ENCODE measurements at places on chromosomes 4 and X.

GRCh38 chr4:10082047-10082446, 34.6 kb downstream of the WDR1 start:
- no peak for DNase-seq

DNA sequence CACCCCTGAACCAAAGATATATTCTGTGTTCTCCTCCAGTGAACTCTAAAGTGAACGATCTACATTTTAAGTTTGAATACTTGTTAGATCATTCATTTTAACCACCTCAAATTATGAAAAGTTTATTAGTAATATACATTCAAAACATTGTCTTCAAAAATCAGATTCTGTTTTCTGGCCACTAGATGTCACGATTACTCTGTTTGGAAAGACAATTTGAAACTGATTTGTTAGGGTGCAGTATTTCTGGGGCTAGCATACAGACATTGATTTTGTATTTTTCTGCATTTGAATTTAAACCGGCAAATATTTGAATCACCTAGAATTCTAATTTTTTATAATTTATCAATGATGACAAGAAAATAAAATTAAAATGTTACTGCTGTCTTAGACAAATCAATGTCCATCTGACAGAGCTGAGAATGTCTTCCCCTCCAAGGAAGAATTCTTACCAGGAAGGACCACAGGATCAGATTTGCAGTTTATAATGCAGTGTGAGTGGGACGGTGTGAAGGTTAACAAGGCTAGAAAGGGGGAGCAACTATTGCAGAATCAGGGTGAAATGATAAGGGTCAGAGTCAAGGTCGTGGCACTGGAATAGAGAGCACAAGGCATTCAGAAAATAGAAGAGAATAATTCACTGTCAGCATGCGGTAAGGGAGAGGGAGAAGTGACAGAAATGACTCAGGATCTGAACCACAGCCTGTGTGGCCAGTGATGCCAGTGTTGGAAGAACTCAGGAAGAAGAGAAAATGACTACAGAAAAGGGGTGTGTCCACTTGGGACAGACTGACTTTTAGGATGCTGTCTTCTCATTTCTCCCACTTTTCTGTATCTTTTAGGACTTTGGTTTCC, 91.6 kb downstream of the ANXA10 start:
- peak; percentile 3 for DNase-seq

DNA sequence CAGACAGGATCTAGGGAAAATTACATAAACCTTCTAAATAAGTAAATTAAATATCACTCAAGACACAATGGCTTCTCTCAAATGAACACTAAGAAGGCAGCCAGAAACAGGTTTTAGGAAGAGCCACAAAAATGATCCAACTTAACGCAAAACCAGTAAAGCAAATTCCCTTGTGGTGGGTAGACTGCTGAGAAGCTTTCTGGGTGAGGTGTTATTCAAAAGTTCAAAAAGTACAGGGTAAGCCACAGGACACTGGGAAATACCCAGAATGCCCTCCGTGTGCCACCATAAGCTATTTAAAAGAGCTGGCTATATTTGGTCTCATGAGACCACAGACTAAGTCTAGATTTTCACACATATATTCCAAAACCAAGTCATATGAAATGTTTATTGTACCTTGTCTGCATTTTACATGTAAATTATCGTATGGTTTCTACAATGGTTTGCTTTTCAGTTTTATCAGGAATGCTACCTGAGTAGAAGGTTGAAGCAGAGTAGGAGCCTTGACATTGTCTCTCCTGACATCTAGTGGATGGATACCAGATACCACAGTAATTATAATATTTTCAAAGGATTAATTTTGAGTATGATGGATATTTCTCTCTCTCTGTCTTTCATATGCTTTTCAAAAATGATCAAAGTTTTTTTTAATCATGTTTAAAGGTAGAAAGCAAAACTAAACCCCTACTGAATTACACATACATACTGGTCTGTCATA, 109.3 kb upstream of the KLHL13 start:
- peak; percentile 18 for DNase-seq

DNA sequence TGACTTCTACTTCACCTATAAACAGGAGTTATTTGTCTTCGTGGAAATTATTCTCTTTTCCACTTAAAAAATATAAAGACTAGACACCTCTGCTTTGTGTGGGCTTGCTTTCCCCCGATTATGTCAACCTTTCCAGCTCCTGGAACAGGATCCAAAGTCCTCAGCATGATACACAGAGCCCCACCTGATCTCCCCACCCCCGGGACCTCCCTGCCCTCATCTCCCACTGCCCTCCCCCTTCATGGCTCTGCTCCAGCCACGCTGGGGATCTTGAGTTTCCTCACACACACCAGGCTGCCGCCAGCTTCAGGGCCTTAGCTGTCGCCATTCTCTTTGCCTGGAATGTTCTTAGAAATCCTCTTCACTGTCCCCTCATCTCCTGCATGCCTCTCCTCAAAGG, 55.3 kb downstream of the MBNL3 start:
- DNase-seq: no peak

DNA sequence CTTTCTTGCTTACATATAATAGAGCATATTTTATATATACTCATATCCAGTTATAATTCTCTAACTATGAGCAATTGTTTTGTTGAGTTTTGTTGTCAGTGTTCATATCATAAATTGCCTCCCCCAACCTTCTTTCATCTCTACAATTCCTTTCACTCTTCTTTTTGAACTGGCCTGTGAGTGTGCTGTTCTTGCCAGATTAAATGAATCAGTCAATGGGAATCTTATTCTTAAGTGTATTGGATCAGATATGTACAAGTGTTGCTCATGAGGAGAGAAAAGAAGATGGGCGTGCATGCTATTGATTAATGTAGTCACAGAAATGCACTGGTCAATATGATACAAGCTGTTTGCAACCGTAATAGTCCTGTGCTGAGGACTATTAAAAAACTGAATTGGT, 728.1 kb upstream of the MAGEB2 start:
- no peak for DNase-seq

DNA sequence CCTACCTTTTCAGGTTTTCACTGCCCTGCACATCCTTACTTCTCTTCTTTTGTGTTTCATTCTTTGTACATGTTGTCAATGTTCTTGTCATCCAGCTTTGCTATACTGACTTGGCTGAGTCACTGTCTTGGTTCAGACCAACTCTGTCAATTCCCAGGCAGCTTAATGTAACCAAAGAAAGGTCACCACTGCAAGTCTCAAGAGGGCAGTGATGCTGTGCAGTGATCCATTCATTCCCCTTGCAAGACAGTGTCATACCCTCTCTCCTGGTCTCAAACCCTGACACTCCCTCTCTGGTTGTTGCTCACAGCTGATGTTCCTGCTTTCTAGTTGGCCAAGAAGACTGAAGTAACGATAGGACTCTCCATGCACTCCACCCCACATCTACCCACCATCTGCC, 17.5 kb downstream of the RAB39B start:
- DNase-seq: no peak
